ENCODE measurements at places on chromosomes 1 and 21.

GRCh38 chr1:167777269-167777650 lies 55.5 kb downstream of the MPZL1 start:
- no peak for DNase-seq

- peak; percentile 39 for DNase-seq
These were observed 1.4 kb downstream of the LRRC41 start for GRCh38 chr1:46301808-46302640.

DNA sequence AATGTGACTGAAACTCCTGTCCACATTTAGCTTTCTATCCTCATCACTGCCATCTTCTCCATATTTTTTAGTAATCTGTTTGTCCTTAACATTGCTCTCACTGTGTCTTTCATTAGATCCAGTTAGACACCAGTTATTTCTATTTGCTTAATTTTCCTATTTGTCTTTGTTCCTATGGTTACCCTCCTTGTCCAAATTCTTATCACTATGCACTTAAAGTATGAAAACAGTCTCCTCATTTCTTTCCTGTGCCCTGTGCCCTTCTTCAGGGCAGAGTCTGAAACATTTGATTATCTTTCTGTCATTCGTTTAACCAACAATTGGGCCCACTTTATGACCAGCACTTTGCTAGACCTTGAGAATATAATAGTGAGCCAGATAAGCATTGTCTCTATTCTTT lies 64.2 kb downstream of the SLC30A7 start:
- DNase-seq, result no peak

- DNase-seq, result no peak
These were observed 35.1 kb upstream of the EYA3 start for GRCh38 chr1:28123461-28123961.

DNA sequence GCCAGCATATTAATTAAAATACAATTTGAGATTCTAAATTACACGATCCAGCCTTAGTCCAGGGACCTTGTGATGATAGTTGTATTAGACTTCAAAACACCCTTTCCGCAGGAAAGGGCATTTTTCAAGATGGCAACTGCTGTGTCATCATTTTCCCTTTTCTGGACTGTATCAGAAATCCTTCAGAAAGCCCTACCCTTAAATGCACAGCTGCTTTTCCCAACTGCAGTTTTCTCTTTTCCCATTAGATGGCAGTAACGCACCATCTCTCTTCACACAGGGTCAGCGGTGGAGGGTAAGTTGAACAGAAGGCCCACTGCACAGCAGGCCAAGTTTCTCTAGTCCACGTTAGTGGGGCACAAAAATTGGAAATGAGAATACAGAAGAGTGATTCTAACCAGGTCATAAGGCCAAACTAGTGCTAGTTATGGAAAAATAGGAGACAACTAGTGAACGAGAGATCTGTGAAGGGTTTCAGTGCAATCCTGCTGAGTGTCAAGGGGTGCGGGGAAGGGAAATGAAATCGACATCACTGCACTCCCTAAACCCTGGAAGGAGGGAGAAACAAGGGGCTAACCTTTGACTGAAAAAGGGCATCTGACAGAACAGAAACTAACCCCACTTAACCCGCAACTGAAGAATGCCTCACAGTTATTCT lies 22.1 kb upstream of the TDRD10 start:
- peak; percentile 94 for DNase-seq

DNA sequence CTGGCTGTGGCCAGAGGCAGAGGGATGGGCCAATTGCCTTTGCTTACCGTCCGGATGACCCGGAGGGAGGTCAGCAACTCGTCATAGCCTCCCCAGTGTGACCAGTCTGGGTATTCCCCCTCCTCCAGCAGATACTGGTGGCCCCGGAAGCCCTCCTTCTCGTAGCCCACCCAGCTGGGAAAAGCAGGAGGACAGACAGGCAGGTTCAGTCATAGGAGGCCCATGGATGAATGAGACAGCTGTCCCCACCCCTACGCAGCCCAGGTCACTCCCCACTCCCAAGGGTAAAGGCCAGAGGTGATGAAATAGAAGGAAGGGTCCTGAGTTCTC lies 16.8 kb downstream of the CRYBG2 start:
- DNase-seq, result no peak

GRCh38 chr21:37704751-37705150 lies 211.5 kb downstream of the KCNJ6 start:
- DNase-seq, result no peak

DNA sequence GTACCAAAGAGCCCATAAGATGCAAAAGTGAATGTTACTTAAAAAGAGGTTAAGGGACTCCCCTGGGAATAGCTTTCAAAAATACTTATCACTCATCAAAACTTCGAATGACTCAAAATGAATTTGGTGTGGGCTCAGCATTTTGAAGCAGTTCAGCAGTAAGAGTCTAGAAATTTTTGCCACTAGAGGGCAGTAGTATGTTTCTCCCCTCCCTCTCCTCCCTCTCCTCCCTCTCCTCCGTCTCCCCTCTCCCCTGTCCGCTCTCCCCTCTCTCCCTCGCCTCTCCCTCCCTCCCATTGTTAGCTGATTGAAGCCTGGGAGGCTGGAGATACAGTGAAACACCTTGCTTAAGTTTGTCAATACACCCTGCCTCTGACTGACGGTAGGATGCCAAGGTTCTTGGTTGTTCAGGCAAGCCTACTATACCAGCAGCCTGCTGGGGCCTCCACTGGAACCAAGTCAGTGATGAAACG lies 70.8 kb upstream of the TENT5C start:
- DNase-seq, result peak; percentile 51

DNA sequence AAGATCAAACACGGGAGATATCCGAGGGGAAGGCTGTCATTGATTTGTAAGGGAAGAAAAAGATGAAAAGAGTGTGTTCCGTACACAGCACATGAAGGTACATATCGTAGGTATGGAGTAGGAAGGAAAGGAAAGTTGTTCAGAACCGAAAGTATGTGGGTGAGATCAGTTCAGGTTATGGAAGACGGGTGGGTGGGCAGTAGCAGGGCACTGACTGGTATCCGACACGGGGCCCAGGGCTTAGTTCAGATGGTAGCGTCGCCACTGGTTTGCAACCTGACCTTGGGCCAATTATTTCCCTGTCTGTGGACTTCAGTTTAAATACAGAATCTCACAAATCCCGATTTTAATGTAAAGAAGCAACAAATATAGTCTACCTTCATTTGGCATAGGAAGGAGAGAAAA lies 27.8 kb upstream of the A3GALT2 start:
- DNase-seq, result peak; percentile 51

DNA sequence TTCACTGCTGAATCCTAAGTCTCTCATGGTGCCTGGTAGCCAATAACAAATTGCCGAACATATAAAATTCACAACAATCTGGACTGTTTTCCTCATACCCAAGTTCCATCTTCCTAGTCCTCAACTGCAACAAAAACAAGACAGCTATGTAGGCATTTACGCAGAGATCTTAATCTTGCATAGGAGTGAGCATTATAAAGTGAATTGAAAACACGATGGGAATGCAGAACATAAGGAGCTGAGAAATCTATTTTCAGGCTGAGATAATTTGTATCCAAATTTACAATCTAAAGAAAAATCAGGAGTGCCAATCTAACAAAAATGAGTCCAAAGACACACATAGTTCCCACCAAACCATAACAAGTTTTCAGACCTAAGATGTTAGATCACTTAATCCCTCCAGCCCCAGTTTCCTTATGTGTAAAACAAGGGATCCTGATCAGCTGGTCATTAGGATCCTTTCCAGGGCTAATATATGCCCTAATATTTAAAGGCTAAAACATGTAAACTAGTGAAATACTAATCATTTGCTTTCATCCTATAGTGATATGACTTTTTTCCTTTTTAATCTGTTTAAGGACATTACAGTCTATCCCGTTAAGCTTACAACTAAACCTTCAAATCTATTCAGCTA lies 1.9 kb downstream of the SLC16A1 start:
- no peak for DNase-seq

DNA sequence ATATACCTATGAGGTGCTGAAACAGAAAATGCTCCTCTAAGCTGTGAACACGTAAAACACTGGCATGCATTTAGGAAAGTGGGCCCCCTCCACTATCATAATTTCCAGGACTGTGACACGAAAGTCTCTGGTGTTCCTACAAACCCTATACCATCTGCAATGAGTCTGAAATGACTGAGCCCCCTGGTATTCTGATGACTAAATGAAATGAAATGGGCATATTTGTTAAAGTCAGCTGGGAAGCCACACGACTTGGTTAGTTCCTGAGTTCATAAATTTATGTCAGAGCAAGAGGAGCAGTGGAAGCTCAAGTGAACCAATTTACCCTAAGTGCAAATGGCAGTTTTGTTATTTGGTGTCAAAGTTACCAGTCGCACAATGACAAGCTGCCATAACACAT lies 182.3 kb downstream of the KCTD3 start:
- no peak for DNase-seq

GRCh38 chr1:17605582-17606344 lies 66.3 kb downstream of the ARHGEF10L start:
- DNase-seq, result peak; percentile 21

GRCh38 chr1:14809191-14809981 lies 210.9 kb downstream of the KAZN start:
- no peak for DNase-seq

GRCh38 chr1:12508849-12509248 lies 109.2 kb downstream of the DHRS3 start:
- DNase-seq, result no peak

- DNase-seq, result no peak
These were observed 26.4 kb upstream of the ARHGEF10L start for GRCh38 chr1:17513131-17513530.

Measured in midbrain (tissue), 1 donor.